ENCODE measurements at places on chromosomes 1 and 21.

DNA sequence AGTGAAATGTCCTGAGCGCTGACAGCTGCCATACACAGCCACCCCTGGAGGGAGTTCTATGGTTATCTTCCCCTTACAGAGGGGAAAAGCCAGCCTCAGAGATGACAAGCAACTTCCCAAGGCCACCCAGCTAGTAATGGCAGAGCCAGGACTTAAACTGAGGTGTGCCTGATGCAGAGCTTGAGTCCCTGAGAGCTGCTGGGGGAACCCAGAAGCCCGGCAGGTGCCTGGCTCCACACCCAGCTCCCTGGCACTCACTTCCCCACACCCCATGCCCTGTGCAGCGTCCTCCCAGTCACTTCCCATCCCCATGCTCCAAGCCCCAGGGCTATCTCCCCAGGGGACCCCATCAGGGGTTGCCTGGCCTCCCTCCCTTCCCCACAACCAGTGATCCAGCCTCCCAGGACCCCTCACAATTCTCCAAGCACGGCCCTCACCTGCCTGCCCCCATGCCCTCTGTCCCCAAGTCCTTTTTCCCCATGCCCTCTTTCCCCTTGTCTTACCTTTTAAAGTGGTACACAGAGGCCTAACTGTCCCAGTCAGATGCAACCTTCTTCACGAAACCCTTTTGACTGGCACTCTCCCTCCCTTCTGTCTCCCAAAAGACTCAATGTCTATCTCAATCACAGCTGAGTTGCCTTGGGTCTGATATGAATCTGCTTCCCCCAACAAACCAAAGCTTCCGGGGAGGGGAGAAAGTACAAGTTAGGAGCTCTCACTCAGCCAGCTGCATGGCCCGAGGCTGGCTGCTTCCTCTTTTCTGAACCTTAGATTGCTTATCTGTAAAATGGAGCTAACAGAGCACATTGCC is 39.8 kb upstream of the LRP8 start:
- DNase-seq, result no peak

GRCh38 chr1:47436979-47437446 is 831 bp upstream of the FOXD2 start:
- DNase-seq, result no peak

- DNase-seq, result no peak
These were observed 712.0 kb upstream of the PRMT6 start for GRCh38 chr1:106344494-106344893.

DNA sequence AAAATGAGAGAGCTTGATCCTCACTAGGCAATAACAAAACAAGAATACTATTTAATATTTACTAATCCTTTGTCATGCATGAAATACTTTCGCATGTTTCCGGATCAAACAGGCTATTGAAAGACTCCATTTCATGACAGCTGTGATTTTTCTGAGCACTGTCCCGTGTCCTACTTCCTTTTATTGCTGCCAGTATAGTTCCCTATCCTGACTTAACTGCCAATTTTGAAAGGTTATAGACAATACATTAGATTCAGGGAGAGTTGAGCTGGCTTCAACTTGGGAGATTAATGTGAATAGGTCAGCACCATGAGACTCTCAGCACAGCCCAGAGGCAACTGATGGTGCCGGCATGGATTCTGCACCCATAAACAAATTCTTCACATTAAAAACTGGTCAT is 225.8 kb downstream of the VAV3 start:
- DNase-seq, result no peak

All from NCI-H1930 (cell line).